NCI-H187 treated with DMSO at 0.1 percent for 48 hours (cell line): ENCODE measurements at places on chromosomes 7 and 10.

GRCh38 chr10:53013201-53013810, 240.7 kb upstream of the MBL2 start:
- DNase-seq, result no peak

GRCh38 chr7:127912901-127913300, 118.3 kb downstream of the LRRC4 start:
- DNase-seq, result peak; percentile 18

DNA sequence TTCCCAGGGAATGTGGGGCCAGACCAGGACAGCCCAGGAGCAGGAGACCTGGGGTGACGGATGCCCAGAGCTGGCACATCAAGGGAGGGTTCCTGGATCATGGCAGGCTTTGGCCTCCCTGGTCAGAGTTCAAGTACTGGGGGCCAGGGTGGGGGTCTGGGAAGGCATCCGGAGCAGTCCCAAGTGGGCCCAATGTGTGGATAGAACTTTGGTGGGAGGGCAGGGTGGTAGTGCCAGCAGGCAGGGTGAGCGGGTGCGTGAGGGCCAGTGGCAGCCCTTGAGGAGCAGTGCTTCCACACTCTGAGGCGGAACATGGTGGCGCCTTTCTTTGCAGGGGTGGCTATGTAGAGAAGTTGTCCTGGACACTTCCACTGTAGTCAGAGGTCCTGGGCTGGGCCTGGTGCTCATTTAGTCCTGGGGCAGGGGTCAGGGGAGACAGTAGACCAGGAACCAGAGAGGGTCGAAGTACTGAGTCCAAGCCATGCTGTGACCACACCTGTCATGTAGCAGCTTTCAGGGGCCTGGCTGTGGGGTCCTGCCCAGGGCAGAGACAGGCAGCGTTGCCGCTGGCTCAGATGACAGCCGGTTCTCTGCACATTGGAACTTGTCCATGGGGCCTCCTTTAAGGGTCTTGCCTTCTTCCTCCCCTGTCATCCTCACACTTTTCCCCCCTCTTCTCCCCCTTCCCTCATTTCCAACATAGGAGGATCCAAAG, 22.2 kb upstream of the CSGALNACT2 start:
- DNase-seq, result no peak

- no peak for DNase-seq
Measured at GRCh38 chr10:5611899-5612680, 54.3 kb downstream of the ASB13 start.

GRCh38 chr10:22657024-22657423, 57.4 kb downstream of the PIP4K2A start:
- no peak for DNase-seq

GRCh38 chr10:12489806-12490205, 140.5 kb downstream of the CAMK1D start:
- no peak for DNase-seq

DNA sequence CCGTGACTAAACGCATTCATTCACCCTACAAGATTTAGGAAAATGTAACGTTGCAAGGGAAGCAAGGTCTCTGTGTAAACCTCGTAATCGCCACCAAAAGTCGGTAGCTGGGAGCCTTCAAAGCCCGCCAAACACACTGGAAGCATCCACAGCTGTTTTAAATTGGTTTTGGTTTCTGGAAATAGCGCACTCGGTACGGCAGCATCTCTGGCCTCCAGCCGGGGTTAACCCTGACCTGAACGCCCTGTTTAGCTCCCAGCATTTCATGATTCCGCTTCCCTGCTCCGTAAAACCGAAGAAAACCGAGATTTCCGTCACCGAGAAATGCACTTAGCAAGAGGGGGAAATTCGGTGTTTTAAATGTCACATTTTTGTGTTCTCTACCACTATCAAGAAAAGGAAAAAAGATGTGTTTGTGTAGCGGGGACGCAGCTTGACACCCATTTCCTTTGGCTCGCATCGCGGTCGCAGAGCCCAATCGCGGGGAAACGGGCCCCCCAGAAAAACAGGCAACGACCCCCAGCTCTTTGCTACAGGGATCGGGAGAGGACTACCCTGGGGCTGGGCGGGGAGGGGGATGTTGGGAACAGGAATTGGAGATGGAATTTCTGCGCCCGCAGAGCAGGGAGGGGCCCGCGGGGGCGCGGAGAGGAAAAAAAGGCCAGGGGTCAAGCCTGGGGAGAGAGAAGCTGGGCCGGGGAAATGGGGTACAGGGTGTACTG, 646 bp downstream of the SGCE start:
- DNase-seq, result peak; percentile 23

DNA sequence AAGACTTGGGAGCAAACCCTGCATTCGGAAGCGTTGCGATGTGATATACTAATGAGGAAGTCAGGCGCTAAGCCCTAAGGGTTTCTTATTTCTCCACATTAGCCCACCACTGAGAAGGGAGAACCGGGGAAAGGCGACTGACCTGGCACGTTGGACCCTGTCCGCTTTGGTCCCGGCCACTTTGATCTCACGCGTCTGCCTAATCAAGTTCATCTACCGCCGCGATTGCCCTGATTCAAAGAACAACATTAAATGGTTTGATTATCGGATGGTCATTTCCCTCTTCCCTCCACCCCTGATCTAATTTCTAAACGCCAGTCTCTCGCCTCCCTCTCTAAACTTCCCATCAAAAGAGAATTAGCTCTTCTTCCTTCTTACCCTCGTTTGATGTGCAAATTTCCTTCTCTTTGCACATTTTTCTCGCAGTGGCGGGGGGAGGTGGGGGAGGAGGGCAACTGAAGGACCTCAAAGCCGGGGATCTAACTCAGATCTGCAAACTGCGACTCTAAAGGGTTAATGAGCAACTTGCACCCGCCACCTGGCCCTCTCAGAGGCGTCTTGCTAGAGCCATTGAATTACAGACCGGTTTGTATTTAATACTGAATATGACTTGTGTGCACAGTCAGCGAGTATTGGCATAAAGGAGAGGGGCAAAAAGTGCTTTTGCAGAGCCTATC, 687 bp upstream of the DKK1 start:
- DNase-seq, result no peak

- peak; percentile 17 for DNase-seq
Measured at GRCh38 chr7:34727464-34727995, 69.5 kb downstream of the NPSR1 start.

- DNase-seq, result no peak
Measured at GRCh38 chr10:82267465-82267864, 392.5 kb downstream of the NRG3 start.

DNA sequence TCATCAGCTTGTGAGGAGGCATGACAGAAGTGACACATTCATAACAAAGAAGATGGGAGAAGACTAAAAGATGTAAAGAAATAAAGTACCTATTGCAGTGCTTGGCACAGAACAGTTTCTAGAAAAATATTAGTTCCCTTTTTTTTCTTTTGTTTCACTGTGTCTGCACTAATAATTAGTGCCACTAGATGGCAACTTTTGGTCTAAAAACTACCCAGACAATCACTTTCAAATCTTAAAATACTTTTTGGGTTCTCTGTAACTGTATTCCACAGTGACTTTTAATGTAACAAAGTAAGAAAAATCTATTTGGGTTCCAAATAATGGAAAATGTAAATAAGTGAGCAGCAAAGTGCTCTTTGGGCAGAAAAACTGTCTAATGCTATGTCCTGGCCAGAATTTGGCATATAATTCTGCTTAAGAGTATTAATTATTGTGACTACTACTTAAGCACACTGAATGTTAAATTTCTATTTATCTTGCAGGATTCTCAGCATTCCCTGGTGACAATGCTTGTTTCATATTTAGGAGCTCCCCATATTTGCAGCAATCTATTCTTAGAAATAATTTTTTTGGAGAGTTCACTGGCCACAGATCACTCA, 134.8 kb upstream of the KIF5B start:
- no peak for DNase-seq
